ENCODE measurements at places on chromosomes 4 and X. TPM values are rescaled to one million over a fixed set of nuclear protein-coding genes. Genes with fewer than 3 reads are reported as not detected.

DNA sequence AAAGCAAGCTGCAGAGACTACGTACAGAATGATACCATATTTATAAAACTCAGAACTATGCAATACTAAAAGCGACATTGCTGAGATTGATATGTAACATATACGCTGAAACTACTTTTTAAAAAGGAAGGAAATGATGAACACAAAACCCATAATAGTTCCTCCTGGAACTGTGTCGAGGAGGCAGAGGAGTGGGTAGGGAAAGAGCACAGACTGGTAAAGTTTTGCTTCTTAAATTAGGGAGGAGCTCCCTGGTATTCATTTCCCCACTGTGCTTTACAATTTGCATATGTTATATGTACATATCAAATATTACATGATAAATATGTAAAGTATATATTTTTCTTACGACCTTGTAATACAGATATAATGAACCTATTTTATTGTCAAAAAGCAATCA, 13.9 kb downstream of the UFSP2 start:
- DNase-seq: no peak

RNF128 gene
- total RNA-seq: 0.37 TPM

UGT2B10 gene
- not detected for total RNA-seq

DNA sequence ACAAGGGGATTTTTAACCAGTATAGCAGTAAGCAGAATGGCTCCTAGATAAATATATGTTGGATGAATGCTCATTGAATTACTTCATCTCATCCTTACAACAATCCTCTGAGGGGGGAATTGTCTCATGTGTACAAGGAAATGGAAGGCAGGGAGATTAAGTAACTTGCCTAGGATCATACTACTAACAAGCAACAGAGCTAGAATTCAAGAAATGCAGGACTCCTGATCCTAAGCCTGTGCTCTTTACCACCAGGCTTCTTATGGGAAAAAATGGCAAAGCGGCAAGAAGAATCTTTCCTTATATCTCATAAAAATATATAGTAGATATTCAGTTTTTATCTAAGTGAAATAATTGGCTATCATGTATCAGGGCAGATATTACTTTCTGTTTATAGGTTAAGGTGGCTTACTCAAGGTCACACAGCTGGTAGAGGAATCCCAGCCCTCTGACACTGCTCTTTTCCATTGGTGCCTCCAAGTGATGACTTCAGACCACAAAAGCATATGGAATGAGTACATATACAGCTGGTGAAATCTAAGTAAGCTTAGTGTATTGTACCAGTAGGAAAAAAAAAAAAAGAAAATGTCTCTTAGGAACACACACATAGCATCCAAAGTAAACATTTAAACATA, 2.1 kb downstream of the ABHD18 start:
- DNase-seq: no peak

DNA sequence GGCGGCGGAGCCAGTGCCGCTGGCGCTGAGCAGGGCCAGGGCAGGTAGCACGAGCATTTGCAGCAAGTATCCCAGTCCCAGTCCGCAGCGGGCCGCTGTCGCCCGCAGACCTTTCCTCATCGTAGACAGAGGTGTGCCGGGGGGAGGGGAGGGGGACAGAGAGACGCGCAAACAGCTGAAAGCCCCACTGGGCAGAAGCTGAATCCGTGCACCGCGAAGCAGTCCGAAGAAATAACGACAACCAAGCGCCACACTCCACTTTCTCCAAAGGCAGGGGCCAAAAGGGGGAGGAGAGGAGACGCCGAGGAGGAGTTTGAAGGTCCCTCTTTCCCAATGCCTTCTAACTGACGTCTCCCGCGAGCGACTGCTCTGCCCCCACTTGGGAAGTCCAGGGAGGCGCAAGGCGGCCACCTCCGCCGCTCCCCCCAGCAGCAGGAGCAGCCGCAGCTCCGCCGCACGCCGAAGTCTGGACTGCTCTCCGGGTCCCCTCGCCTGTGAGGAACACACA, at the start of gene UNC5C:
Gene UNC5C, minus strand, starts transcription at position 236 of the 508 bp plus-strand sequence.
- no peak for DNase-seq

DNA sequence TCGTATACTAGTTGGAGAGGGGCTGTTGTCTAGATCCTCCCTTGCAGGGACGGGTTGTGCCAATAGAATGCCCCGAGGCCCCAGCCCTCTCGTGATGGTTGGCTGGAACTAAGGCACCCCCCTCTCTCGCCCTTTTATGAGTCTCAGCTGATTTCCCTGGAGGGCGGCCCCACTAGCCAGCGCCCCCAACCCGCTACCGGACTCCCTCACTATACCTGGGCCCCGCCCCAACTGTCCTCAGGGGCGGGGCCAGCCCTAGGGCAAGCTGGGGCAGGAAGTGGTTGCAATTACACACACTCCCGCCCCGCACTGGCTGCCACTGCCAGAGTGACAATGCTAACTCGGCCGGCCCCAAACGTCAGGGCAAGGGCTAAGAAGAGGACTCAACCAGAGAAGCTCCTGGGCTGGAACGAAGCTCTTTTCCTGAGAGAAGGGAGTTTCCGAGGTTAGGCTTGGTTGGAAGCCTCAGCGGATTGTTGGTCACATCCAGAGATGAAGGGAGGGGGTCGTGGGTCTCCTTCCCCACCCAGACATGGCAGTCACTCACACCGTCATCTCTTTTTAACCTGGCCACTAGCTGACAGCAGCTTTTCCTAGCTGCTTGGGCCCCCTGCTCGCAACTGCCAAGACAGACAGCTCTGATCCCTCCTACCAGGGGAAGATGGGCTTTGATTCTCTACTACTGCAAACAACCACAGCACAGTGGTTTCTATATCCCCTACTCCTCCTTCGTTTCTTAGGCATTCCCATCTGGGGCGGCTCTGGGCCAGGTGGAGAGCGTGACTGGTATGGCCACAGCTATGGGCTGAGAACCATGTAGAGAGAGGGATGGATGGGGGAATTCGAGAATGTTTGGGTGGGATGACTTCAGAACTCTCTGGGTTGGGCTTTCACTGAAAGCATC, 21.0 kb upstream of the BCORL1 start:
- no peak for DNase-seq

VEGFC gene
- 14.0 TPM for total RNA-seq

DNA sequence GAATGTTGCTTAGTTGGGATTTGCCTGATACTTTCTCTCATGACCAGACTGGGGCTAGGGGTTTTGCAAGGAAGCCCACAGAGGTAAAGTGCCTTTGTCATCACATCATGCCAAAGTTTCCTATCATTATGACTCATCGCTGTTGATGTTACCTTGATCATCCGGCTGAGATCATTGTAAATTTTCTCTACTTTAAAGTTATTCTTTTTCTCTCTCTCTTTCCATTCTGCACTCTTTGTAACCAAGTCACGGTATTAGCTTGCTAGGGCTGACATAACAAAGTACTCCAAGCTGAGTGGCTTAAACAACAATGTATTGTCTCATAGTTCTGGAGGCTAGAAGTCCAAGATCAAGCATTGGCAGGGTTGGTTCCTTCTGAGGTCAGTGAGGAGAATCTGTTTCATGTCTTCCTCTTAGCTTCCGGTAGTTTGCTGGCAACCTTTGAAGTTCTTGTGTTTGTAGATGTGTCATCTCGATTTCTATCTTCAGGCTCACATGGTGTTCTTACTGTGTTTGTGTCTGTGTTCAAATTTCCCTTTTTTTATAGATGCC, 113.0 kb downstream of the DTHD1 start:
- no peak for DNase-seq

DNA sequence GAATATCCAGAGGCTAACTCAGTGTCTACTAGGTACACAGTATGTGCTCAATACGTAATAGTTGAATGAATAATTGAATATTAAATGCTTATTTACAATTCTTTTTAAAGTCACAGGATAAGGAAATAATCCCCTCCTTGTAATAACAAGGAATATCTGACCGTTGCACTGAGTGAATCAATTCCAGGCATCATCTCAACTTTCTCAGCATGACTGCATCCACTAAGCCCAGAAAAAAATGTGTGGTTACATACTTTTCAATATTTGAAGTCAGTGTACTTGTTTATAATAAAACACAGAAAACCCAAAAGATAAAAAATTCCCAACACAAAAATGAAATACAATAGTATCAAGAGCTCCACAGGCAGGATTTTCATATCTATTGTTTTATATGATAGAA, 105.4 kb downstream of the TMEM144 start:
- no peak for DNase-seq

BMX gene
- total RNA-seq: 2.6 TPM

DNA sequence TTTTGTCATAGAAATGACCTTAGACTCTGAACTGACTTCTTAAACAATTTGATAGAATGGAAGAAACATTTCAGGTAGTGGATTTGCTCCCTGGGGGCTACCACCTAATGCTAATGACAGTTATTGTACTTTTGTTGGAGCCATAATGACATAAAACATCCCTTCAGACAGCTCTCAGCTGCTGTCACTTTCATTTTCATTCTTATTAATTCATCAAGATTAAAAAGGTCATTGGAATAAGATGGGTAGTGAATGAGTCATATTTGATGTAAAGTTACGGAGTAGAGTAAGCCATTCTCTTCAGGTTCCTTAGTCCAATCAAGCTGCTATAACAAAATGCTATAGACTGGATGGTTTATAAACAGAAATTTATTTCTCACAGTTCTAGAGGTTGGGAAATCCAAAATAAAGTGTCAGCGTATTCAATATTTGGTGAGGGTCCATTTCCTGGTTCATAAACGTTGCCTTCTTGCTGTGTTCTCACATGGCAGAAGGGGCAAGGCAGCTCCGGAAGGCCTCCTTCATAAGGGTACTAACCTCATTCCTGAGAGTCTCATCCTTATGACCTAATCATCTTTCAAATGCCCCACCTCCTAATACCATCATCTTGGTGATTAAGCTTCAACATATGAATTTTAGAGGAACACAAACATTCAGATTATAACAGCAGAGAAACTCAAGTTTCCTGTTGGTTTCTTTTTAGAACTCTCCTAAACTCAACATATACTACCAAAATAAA, 268.5 kb downstream of the ARAP2 start:
- DNase-seq: no peak

Data from omental fat pad (tissue), 4 donors.